ENCODE measurements at places on chromosomes 6 and 20.

DNA sequence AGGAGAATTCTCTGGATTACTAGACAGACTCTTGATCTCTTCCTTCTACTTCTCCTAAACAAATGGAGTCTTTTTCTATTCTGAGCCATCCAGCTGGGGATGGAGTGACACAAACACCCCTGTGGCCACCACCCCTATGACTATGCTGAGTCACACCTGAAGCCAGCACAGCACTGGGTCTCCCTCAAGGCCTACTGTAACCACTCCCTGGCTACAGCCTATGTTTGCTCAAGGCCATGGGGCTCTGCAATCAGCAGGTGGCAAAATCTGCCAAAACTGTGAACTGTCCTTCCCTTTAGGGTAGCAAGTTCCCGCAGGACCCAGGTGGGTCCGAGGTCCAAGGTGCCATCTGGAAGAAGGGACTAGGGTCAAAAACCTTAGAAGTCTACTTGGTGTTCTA is 132.3 kb downstream of the TINAG start:
- DNase-seq: no peak

DNA sequence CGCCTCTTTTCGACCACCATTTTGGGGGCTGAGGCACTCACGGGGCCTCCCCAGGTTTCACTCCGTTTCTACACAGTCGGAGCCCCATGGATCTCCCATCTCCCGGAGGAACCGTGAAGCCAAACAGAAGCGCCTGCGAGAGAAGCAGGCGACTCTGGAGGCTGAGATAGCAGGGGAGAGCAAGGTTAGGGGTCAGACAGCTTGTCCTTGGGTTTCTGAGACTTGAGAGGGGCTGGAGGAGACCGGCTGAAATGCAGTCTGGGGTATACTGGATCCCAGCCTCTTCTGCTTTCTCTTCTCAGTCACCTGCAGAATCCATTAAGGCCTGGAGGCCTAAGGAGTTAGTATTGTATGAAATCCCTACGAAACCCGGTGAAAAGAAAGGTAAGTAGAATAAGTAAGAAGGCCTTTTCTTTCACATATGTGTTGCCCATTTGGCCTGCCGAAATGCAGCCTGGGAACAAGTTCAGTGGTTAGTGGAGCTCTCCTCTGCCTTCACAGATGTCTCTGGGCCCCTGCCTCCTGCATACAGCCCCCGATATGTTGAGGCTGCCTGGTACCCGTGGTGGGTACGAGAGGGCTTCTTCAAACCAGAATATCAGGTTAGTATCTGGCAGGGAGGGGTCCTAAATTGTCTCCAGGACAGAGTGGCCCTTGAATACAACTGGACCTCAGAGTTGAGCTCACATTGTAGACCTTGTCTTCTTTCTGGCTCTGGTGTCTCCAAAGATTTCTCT is 984 bp downstream of the VARS2 start:
- DNase-seq: peak; percentile 40

GRCh38 chr20:63539092-63539430 is 1.9 kb upstream of the PTK6 start:
- DNase-seq: no peak

GRCh38 chr6:7042056-7042653 is 65.6 kb upstream of the RREB1 start:
- DNase-seq: no peak

- no peak for DNase-seq
Observed at GRCh38 chr6:89749918-89750317, 69.7 kb downstream of the MDN1 start.

- no peak for DNase-seq
Observed at GRCh38 chr6:164996838-164997237, 312.6 kb downstream of the C6orf118 start.

DNA sequence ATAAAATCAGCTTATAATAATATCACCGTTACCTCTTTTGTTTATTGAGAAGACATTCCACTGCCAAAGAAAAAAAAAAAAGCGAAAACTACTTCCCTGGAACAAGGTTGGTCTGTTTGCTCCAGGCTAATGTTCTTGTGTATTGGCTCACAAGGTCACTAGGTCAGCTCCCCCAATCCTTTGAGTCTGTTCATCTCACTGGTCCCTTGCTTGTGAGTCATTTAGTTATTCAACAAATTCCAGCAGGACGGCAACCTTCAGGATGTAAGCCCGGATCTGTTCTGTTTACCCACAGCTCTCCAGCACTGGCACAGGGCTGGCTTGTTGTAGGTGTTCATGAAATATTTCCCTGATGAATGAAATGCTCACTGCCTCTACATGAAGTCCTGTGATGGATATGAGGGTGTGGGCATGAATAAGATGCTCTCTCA is 3.3 kb downstream of the ARHGAP40 start:
- DNase-seq: no peak

DNA sequence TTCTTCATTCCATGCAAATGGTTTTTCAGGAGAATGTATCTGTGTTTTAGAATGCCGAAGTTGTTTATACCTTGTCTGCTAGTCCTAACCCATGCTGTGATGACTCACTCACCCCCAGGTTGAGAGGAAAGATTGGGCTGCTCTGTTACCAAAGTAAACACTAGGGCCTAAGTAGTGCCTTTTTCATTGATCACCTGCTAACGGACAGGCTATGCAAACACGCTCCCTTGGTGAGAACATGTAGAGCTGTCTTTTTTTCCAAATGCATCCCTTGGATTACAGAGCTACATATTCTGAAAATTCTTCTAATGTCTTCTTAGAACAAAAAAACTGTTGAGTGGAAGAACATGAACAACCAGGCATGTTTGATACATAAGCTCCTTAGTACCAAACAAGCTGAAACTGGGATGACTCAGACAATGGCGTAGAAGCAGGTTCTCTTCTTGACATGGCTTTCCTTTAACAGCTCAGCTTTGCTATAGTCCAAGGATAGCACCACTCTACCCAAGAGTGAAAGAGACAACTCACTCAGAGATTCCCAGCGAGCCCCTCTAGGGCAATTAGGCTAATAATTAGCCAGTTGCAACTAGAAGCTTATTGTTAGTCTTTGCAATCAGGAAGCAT is 20.5 kb downstream of the PERP start:
- DNase-seq: no peak

DNA sequence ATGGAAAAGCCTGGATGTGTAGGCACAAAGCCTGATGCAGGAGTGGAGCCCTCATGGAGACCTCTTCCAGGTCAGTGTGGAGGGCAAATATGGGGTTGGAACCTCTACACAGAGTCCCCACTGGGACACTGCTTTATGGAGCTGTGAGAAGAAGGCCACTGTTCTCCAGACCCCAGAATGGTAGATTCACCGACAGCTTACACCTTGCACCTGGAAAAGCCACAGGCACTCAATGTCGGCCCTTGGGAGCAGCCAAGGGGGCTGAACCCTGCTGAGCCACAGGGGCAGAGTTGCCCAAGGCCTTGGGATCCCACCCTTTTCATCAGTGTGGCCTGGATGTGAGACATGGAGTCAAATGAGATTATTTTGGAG is 24.9 kb downstream of the NCR2 start:
- DNase-seq: no peak

DNA sequence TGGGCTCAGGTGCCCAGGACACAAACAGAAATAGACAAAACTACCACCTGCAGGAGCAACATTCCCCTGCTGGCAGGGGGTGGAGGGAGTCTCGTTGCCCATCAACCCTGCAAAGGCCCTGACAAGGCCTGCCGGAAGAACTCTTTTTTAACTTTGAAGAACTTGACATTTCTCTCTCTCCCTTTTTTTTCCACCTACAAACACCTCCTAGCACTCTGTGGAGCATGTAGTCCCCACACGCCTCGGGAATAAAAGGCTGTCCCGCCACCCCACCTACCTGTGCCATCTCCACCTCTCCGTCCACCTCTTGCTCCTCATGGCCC is 54.8 kb downstream of the GNAS-AS1 start:
- DNase-seq: no peak

- no peak for DNase-seq
Observed at GRCh38 chr6:68126089-68126749, 508.9 kb upstream of the ADGRB3 start.

- DNase-seq: no peak
Observed at GRCh38 chr20:17939622-17940223, 28.9 kb downstream of the SNX5 start.

GRCh38 chr20:934186-934840 is 18.2 kb upstream of the ANGPT4 start:
- DNase-seq: no peak

DNA sequence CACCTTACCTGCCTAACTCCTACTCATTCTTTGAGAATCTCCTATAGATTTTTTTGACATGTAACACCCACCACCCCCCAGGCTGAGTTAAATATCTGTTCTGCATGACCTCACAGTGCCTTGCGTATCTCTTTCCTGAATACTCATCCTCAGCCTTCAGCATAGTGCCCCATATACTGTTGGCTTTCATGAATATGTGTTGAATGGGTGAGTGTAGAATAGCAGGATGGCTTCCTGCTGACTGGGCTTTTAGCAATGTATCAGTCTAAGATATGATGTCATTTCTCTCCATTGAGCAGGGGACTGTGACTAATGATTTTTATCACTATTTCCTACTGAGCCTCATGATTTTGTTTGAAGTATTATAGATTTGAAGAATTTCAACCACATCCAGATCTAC is 361.6 kb upstream of the MARCKS start:
- DNase-seq: no peak

DNA sequence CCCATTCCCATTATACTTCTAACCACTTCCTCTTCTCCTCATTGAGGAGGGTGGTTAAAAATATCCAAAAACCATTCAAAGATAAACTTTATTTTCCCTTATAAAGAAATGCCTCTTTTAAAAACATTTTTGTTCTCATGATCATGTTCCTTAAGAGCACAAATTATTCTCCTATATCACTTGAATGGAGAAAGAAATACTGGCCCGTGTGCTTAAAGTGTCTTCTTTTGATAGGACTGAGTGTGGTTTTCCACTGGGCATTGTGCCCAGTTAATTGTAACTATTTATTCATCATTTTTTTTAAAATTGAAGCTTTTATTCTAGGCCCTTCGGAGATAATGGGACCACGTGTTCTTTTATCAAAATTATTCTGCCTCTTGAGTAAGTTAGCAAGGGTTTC is 871.5 kb downstream of the QKI start:
- no peak for DNase-seq

DNA sequence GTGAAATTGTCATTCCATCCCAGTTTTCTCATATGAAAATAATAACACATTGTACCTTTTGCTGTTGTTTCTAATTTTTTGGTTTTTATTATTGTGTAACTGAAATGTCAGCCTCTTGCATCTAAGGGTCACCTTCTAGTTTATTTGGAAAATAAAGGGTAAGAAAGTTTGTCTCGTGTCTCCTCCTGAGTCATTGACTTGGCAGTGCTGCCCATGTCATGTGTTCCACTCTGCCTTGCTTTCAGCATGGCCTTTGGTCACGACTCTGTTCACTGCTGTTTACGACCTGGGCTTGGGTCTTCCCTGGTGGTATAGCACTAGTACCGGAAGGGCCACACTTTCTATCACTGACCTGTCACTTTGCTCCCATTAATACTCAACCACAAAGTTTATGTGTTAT is 171.4 kb upstream of the RSPO3 start:
- DNase-seq: no peak

DNA sequence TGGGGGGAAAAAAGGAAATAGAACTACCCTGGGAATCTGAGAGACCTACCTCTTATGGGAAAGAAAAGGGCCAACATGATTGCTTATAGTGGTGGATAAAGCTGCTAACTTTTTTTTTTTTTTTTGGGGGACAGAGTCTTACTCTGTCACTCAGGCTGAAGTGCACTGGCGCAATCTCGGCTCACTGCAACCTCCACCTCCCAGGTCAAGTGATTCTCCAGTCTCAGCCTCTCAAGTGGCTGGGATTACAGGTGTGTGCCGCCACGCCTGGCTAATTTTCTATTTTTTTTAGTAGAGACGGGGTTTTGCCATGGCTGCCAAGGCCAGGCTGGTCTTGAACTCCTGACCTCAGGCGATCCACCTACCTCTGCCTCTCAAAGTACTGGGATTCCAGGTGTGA is 39.5 kb upstream of the TBC1D22B start:
- no peak for DNase-seq

GRCh38 chr6:150592377-150592995 is 7.2 kb upstream of the PLEKHG1 start:
- no peak for DNase-seq

DNA sequence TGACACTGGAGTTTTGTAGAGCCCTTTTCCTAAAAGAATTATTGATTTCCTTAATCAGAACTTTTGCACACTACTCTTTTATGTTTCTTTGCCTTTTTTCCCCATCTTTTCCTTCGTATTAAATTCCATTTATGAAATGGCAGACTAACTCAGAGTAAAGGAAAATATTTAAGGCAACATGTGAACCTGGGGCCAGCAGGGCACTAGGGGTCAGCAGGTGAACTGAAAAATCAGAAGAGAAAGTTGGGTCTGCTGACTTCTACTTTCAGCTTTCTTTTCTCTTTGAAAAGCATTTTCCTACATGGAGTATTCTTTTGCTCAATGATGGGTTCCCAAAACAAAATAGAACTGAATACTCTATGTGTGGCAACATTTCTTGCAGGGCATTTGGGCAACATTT is 226.6 kb upstream of the EXOC2 start:
- DNase-seq: no peak

DNA sequence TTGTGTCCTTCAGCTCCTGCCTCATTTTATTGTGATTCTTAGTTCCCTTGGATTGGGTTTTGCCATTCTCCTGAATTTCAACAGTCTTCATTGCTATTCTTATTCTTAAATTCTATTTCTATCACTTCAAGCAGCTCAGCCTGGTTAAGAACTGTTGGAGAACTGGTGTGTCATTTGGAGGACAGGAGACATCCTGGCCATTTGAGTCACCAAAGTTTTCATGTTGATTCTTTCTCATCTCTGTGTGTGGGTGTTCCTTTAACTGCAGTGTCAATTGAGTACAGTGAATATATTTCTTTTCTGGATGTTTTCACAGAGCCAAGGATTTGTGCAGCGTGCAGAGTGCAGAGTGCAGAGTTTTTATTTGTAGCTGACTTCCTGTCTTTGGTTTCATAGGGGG is 33.5 kb upstream of the TFB1M start:
- no peak for DNase-seq

DNA sequence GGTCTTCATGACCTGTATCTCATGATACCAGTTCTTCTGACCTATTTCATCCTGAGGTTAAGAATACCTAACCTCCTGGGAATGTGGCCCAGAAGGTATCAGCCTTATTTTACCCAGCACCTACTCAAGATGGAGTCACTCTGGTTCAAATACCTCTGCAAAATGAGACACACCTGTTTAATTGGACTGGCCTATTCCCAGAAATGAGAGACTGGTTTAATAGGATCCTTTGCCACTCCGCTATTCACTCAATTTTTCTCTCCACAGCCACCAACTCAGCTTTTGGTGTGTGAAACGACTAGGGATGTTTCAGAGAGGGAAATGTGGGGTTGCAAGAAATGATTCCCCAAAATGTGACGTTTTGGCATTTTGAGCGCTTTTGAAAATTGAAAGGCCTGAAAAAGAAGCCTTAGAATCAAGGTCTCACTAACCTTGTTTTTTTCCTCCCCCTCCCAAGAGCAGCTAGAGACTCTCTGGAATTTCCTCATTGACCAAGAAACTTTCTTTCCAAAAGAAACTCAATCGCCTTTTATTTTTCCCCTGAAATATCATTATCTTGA is 45.5 kb upstream of the RNGTT start:
- DNase-seq: no peak
